NCI-H1694 treated with DMSO at 0.1 percent for 48 hours (cell line): ENCODE measurements at places on chromosomes 13 and 19.
A peak's percentile ranks its signal among the peaks of the same experiment; 100 is the strongest.

- DNase-seq = no peak
Measured at GRCh38 chr19:51293571-51294210, 17.8 kb upstream of the IGLON5 start.

DNA sequence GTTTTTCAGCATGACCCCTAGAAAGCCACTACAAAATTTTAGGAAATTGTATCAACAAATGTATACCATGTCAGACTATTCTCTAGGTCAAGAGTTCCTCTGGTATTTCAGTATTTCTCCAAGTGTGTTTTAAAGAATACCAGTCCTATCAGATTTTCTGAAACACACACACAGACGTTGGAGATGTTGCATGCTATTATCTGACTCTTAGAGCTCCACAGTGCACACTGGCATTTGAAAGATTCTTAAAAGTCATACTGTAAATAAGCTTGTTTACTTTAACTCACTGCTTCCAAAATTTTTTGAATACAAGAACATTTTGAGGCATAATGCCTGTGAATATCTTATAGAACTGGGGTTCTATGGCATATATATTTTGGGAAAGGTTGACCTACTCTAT, 33.8 kb upstream of the VWA8 start:
- DNase-seq = no peak

DNA sequence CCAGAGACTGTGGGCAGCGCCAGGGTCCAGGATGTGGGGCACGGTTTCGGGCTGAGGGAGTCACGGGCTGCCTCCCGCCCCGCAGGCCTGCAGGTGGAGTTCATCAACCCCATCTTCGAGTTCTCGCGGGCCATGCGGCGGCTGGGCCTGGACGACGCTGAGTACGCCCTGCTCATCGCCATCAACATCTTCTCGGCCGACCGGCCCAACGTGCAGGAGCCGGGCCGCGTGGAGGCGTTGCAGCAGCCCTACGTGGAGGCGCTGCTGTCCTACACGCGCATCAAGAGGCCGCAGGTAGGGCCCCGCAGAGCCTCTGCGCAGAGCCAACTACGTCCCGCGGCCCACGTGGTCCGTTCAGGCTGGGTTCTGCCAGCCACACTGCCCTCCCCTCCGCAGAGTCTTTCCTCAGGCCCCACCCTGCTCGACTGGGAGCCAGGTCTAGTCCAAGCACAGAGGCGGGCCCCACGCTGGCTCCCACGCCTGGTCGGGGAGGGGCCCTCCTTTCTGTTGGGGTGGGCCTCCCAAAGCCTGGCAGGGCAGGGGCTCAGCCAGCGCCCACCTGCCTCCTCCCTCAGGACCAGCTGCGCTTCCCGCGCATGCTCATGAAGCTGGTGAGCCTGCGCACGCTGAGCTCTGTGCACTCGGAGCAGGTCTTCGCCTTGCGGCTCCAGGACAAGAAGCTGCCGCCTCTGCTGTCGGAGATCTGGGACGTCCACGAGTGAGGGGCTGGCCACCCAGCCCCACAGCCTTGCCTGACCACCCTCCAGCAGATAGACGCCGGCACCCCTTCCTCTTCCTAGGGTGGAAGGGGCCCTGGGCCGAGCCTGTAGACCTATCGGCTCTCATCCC, 2.0 kb upstream of the POLD1 start:
- no peak for DNase-seq

DNA sequence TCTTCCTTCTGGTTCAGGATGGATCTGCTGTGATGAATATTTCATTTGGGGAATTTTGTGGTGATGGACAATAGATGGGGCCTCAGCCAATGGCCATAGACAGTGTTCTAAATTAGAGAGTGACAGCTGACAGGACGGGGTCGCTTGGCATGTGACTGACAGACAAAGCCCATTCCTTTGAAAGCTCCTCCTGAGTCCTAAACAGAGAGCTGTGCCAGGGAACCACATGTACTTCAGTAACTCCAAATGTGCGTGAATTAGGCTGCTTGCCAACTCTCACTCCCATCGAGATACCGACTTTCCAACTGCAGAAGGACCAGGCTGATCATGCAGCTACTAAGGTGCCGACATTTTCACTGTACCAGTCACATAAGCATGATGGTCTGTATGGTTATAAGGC, 187.7 kb downstream of the SHISA2 start:
- no peak for DNase-seq

GRCh38 chr13:112850273-112850672, 118.7 kb upstream of the MCF2L start:
- no peak for DNase-seq

- no peak for DNase-seq
Measured at GRCh38 chr13:30354493-30355383, 47.4 kb upstream of the KATNAL1 start.

GRCh38 chr19:55443824-55444480, 852 bp upstream of the SHISA7 start:
- no peak for DNase-seq

DNA sequence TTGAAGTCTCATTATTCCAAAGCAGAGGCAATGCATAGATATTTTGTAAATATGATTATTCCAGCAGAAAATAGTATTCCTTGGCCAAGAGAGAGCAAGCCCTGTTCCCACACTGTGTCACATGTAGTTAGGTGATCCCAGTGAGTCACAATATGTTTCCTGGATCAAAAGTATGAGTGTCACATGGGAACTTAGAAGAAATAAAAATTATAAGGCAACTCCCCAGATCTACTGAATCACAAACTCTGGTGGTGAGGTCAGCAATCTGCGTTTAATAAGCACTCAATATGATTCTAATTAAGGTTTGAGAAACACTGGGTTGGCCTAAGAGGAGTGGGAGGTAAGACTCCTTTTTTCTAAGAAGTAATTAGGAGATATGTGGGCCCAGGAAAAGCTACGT, 1504.5 kb upstream of the PCDH20 start:
- no peak for DNase-seq

- DNase-seq = no peak
Measured at GRCh38 chr13:29318741-29319140, 276.7 kb downstream of the SLC7A1 start.

DNA sequence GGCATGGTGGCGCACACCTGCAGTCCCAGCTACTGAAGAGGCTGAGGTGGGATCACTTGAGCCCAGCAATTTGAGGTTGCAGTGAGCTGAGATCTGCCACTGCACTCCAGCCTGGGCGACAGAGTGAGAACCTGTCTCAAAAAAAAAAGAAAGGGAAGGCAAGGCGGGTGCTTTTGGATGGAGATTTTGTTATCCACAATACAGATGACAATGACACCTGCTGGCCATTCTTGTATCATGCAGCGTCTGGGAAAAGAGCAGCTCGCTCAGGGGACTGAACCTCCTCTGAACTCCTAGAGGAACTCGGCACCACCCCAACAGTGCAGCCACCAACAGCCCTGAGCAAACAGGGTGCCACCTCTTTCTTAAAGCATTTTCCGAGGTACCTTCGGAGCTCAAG, 22.8 kb downstream of the HAUS8 start:
- no peak for DNase-seq

DNA sequence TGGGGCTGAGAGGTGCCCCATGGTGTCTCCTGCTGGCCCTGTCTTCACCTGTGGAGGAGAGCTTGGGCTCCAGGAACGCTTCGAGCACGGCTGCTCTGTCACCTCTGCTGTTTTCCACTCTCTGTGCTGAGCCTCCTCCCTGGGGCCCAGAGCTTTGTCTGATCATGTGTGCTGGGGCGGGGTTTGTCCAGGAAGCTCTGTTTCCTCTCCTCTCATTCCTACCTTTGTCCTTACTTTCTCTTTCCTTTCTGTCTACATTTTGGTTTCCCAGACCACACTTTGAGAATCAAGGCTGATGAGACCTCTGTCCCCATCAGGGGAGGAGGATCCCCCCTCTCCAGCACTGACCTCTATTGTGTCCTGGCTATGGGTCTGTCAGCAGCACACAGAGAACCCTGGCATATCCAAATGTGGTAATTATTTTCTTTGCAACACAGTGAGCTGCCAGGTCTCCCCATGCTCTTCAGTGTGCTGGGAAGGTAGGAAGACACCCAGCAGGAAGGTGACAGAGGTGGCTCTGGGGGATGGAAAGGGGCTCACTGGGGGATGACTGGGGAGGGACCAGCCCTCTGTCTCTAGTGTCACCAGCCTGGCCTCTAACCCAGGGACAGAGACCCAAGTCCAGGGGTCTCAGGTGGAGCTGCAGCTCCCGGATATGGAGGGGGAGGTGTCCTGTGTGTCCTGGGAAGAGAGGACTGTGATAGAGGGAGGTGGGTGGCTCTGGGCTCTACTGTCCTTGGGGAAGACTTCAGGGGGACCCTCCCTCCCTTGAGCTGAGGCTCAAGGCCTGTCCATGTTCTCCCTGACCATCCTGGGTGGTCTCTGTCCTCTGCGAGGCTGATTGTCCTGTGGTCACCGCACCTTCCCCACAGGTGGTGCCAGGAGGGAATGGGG, at the start of gene CEACAM1:
Gene CEACAM1 (minus strand): TSS at position 128 of the 894 bp plus-strand sequence. CDS start 107 bp downstream, at position 21.
- DNase-seq = no peak

DNA sequence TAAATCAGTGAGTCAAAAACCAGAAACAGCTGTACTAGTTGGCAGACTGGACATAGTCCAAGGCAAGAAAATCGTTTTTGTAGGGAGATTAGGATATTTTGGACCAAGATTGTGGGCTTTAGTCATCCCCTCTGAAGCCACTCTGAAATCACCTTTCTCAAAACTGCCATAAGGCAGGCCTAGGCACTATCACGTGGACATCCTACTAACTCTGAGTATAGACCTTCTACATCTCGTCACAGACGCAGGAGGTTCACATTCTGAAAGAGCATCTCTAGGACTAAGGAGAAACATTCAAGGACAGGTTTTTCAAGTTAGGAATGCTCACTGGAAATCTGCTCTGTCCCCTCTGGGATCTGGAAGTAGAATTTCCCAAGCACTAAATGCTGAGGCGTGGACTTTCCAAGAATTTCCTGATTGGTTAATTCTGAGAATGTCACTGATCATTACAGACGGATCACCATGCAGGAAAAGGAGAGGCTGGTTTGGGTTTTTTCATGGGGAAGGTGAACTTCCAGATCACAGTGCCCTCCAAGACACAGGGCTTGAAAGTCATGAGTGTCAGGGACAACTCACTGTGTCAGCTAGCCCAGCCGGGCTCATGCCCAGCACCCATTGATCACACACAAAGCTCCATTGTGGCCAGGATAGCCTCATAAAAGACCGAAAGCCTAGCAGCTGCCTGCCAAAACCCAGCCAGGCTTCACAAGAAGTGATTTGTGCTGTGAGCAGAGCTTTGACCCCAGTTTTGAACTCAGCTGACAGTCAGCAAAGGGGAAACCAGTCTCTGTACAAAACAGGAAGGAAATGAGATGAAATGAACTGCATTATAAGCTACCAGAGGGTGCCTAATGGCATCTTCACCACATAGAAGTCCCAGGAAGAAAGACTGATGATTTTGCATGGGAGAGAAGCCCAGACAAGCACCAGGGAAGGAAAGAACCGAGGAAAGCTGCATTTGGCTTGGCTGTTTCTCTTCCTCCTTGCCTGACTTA, 2.7 kb upstream of the RUBCNL start:
- no peak for DNase-seq

DNA sequence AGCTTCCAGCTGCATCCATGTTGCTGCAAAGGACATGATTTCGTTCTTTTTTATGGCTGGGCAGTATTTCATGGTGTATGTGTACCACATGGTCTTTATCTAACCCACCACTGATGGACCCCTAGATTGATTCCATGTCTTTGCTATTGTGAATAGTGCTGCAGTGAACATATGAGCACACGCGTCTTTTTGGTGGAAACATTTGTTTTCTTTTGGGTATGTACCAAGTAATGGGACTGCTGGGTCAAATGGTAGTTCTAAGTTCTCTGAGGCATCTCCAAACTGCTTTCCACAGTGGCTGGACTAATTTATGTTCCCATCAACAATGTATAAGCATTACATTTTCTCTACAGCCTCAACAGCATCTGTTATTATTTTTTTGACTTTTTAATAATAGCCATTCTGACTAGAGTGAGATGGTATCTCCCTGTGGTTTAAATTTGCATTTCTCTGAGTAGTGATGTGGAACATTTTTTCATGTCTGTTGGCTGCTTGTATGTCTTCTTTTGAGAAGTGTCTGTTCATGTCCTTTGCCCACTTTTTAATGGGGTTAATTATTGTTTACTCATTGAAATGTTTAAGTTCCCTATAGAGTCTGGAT, 6.8 kb upstream of the UBE2L5 start:
- DNase-seq = no peak

DNA sequence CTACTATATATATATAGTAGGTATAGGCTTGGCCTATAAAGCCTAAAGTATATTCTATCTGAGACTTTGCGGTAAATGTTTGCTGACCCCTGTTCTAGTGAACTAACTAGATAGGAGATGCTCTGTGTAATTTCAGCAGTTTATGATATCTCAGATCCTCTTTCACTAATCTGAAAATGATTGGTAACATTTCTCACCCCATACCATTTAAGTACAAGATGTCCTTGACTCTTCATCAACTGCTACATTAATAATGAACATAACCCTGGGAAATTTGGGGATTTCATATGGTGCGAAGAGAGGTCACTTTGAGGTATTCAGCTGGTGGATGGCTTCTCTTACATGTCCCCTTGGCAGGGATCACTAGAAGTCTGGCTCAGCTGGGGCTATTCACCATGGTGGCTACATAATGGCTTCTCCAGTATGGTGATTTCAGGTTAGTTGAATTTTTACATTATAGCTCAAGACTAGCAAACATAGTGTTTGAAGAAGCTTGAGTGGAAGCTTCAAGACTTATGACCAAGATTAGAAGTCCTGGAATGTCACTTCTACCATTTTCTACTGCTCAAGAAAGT, 103.6 kb upstream of the MYCBP2 start:
- DNase-seq = no peak

DNA sequence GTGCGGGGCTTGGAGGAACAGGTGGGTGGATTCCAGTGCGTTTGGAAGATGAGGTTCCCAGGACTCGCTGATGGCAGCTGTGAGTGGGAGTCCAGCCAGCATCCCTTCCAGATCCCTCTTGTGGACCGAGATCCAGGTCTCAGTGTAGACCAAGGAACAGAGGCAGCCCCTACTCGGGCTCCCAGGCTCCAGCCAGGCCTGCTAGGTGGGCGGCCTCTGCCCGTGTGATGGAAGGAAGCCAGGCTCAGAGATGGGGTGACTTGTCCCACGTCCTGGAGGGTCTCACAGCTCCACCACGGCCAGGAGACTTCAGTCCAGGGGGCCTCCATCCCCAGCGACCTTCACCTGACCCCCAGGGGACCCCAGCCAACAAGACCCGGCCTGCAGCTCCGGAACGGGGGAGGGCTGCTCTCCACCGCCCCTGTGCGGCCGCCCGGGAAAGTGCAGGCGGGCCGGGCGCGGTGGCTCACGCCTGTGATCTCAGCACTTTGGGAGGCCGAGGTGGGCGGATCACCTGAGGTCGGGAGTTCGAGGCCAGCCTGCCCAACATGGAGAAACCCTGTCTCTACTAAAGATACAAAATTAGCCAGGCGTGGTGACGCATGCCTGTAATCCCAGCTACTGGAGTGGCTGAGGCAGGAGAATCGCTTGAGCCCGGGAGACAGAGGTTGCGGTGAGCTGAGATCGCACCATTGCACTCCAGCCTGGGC, 729 bp upstream of the MADCAM1 start:
- peak; percentile 16 for DNase-seq

GRCh38 chr13:35765366-35765765, 288.9 kb upstream of the MAB21L1 start:
- peak; percentile 5 for DNase-seq

- no peak for DNase-seq
Measured at GRCh38 chr19:51119101-51119500, 5.6 kb upstream of the SIGLEC9 start.

- DNase-seq = no peak
Measured at GRCh38 chr13:48506092-48506701, 26.7 kb downstream of the RCBTB2 start.
